Breast epithelium (tissue), 4 donors: ENCODE measurements at places on chromosomes 12 and 14.

DNA sequence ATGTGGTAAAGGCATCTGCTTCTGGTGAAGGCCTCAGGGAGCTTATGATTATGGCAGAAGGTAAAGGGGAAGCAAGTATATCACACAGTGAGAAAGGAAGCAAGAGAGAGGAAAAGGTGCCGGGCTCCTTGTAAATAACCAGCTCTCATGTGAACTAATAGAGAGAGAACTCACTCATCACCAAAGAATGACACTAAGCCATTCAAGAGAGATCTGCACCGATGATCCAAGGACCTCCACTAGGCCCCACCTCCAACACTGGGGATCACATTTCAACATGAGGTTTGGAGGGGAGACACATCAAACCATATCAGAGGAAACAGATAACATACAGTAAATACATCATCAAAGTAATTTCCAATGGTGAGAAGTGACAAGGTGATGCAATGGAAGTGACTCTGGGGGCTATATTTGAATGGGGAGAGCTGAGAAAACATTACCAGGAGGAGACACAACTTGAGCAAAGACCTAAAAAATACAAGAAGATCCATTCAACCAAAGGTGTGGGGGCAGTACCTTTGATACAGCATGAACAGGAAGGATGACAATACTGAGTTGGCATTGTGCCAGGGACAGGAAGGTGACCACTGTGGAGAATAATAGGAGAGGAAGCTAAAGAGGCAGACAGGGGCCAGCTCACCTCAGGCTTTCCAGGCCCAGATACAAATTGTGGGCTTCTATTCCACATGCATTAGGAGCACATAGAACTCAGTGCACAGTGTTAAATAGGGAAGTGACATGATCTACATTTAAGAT lies 134.4 kb upstream of the GRIP1 start:
- no peak overlapping the region for H3K27ac ChIP-seq
- no peaks in the 10 kb centered on the region for H3K27me3 ChIP-seq
- H3K4me3 ChIP-seq: no peak overlapping the region
- DNase-seq: no peak

DNA sequence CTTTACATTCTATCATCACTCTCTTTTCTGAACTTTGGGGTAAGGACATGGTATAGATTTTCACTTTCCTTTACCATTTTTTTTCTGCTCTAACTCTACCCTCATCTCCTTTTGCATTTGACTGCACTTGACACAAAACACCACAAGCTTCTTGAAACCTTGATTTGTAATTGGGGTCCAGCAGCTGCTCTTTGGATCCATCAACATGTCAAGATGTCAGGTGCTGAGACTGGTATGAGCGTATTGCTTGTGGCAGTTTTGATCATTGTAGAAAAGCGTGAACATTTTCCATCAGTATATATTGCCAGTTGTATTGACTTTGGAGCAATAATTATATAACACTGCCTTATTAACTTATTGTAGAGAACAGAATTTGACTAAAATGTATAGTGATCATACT lies 838.6 kb downstream of the TRHDE start:
- H3K4me1 ChIP-seq: no peaks in the 10 kb centered on the region
- H3K27ac ChIP-seq: no peak overlapping the region
- DNase-seq: no peak
- H3K36me3 ChIP-seq: no peaks in the 10 kb centered on the region

DNA sequence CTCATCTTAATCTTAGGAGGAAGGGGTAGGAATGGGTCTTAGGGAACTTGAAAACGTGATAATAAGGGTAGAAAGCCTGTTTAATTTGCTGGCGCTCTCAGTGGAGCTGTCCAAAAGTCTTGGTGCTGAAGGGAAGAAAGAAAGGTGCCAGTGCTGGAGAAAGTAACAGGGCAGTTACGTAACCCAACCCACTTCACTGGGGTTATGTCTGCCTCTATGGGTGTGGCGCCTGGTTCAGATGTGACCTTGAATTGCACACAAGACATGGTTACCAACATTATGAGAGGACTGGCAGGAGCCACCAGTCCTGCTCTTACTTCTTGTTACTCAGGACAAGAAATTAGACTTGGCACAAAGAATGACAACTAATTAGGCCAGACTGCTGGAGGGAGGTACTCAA lies 18.6 kb upstream of the GPATCH2L start:
- H3K36me3 ChIP-seq: no peaks in the 10 kb centered on the region
- H3K27ac ChIP-seq: no peak overlapping the region
- H3K4me3 ChIP-seq: no peak overlapping the region
- DNase-seq: no peak
- H3K27me3 ChIP-seq: peaks cover 36% of the 10 kb centered on the region

- no peaks in the 10 kb centered on the region for H3K36me3 ChIP-seq
- H3K27me3 ChIP-seq: no peaks in the 10 kb centered on the region
These were observed 41.8 kb upstream of the FRMD6 start for GRCh38 chr14:51609955-51610283.

- H3K27ac ChIP-seq: no peak overlapping the region
- H3K36me3 ChIP-seq: no peaks in the 10 kb centered on the region
These were observed 14.0 kb upstream of the BHLHE41 start for GRCh38 chr12:26138860-26139259.
